Activated CD4-positive, alpha-beta T cell treated with anti-CD3 and anti-CD28 coated beads for 48 hours (primary cell): ENCODE measurements at places on chromosomes 5 and 9.

- DNase-seq: no peak
Observed at GRCh38 chr5:139975942-139976341, 67.2 kb downstream of the NRG2 start.

DNA sequence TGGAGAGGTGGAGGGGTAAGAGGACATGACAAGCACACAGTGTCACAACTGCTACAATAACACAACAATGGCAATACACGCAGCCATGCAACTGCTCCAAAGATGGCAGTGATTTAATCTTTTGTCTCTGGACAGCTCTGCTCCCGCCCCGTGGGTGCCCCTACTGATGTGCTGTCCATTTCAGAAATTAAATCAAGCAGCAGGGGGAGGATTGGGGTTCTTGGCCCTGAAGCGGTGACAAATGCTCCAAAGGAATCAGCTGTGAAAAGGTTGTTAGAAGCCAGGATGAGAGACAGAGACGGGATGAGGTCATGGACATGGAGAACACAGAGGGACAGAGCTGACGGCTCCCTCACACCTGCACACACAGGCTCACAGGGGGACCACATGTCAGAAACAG is 22.6 kb downstream of the CNTFR start:
- DNase-seq: no peak

DNA sequence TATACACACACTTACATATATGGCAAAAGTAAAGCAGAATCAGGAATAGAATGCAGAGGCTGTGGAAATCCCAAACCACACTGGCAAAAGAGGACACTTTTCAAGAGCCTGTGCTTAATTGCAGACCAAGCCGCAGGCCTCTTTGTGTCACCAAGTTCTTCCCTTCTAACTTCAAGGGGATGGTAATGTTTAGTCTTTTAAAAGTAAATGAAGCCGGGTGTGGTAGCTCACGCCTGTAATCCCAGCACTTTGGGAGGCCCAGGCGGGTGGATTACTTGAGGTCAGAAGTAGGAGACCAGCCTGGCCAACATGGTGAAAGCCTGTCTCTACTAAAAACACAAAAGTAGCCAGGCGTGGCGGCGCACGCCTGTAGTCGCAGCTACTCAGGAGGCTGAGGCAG is 28.7 kb downstream of the ROR2 start:
- DNase-seq: no peak

DNA sequence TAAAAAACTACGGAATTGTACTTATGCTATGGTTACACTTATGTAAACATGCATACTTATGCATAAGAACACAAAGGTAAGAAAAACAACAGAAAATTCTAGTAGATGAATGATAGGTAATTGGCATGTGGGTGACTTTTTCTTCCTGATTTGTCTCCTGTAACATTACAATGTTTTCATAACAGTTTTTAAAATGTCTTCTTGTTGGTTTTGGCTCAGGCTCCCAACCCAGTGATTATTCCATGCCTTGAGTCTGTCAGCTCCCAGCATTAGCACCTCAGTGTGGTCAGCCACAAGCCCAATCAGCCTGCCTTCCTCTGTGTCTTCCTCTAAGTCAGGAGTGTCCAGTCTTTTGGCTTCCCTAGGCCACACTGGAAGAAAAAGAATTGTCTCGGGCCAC is 7.9 kb upstream of the FOXE1 start:
- DNase-seq: no peak
